Aorta (tissue), 5 donors: ENCODE measurements at places on chromosomes 1 and 21. TPM values are rescaled to one million over a fixed set of nuclear protein-coding genes. Genes with fewer than 3 reads are reported as not detected.

DNA sequence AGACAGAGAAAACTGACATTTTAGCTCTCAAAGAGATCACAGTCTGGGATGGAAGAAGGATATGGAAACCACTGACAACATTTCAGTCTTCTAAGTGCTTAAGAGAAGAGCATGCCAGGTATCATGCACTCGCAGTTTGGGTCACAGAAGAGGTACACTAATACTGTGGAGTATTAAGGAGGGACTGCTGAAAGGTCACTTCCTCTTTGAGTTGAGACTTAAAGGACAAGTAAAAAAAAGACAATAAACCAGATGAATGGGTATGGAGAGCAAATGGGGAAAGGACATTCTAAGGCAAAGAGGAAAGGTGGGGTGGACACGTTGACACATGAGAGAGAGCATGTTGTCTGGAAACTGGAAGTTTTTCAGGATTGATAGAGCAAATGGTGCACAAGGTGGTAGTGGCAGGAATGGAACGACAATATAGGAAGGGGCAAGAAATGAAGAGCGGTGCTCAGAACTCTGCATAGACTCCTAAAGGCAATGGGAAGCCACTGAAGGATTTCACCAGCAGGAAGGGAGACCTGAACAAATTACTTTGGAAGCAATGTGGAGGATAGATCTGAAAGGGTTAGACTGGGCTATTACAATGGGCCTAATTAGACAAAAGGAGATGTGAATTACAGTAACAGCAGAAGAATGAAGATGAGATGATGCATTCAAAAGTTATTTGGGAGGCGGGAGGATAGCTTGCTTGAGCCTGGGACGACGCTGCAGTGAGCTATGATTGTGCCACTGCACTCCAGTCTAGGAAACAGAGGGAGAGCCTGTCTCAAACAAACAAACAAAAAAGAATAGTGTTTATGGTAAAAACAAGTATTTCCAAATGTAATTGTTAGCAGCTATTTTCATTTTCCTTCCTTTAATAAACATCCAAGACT is 11.1 kb downstream of the DIPK1A start:
- H3K4me3 ChIP-seq: no peak overlapping the region
- peak overlapping the region; percentile 63 for H3K27ac ChIP-seq
- no peak for DNase-seq
- no peaks in the 10 kb centered on the region for H3K36me3 ChIP-seq
- no peaks in the 10 kb centered on the region for H3K4me1 ChIP-seq

MYBPH gene
- total RNA-seq: not detected

DNA sequence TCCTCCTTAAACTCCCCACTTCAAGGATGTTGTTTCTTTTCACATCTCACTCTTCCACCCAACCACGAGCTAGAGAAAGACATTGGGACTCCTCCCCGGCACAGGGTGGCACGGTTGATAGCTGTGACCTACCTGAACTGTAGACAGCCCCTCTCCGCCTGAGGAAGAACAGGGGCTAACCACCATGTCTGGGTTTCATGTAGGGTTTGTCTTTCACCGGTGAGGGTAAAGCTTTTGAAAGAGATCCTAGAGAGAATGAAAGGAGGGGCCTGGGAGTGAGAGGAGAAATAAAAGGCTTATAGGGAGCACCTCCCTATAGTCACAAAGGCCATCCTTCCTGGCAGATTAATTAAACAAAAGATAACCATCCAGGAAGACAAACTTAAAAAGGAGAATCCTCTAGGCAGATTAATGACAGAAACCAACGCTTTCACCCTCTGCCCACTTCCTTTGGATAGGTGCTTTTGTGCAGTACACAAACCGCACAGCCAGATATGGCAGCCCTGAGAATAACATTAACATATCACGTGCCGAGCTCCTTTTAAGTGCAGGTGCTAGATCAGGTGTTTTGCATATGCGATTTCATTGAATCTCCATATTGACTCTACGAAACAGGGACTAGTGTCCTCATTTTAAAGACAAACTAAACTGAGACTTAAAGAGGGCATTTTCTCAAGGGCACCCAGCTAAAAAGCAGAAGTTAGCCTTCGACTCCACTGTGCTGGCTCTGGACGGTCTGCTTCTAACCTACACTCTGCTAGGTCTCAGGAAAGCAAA is 178.1 kb upstream of the RUNX1 start:
- H3K4me3 ChIP-seq: no peak overlapping the region
- no peak for DNase-seq
- H3K27ac ChIP-seq: no peak overlapping the region
- H3K36me3 ChIP-seq: no peaks in the 10 kb centered on the region
- no peaks in the 10 kb centered on the region for H3K4me1 ChIP-seq

DNA sequence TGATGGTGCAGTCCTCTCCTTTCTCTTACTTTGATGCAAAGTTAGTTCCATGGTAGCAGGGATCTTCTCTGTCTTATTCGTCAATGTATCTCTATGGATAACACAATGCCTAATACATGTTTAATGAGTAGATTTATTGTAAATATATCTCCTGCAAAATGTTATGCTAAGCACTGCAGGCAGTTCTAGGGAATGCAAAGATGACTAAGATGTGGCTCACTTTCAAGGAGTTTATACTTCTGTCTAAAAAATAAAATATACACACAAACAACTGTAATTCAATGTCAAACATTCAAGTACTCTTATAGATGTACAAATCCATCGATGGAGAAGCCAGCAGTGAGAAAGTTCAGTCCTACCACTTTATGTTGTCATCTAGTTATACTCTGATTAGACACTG is 194.3 kb downstream of the KCTD3 start:
- no peaks in the 10 kb centered on the region for H3K4me1 ChIP-seq
- no peak overlapping the region for H3K4me3 ChIP-seq
- no peak for DNase-seq

- H3K27ac ChIP-seq: no peak overlapping the region
- no peak for DNase-seq
- H3K4me3 ChIP-seq: no peak overlapping the region
- no peaks in the 10 kb centered on the region for H3K4me1 ChIP-seq
These were observed 23.6 kb downstream of the VASH2 start for GRCh38 chr1:212973899-212974298.

- DNase-seq: no peak
- H3K4me3 ChIP-seq: no peak overlapping the region
- H3K36me3 ChIP-seq: no peaks in the 10 kb centered on the region
- H3K27me3 ChIP-seq: no peaks in the 10 kb centered on the region
- no peak overlapping the region for H3K27ac ChIP-seq
These were observed 5.1 kb upstream of the CDC42BPA start for GRCh38 chr1:227323171-227323966.
